ENCODE measurements at places on chromosomes 11 and 22.

GRCh38 chr22:45429424-45429823, 15.9 kb downstream of the RIBC2 start:
- no peak for ATAC-seq

GRCh38 chr11:9535189-9535781, 38.2 kb upstream of the WEE1 start:
- peak; percentile 87 for ATAC-seq

DNA sequence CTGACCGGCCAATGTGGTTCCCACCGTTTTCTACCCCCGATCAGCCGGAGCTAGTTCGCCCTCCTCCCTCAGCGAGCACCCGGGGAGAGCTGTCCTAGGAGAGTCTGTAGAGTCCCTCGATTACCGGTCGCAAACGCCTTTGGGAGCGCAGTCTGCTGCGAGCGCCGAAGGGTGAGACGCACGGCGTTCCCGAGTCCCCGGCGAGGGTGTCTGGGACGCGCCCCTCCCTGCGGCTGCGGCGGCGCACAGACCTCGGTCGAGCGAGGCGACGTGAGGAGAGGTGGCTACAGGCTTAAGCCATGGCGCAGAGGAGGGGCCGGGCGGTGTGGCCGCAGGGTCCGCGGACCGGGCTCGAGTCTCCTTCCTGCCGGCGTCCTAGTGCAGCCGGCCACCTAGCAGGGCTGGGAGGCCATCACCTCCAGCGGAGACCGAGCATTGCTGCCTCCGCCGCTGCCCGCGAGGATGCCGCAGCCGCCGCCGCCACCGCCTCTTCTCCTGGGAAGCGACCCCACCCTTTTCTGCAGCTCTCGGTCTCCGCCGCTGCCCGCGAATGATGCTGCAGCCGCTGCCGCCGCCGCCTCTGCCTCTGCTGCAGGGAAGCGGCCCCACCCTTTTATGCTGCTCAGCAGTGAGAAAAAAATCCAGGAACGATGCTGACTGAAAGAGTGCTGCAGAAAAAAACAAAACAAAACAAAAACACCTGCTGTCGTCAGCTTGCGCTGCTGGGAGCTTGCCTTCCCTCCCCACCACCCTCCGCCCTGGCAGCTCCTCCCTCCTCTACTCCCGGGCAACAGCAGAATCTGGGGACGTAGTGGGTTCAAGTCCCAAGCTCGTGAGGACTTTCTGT, at the start of gene MAP6:
MAP6 (minus strand) TSS at position 588 of the 847 bp plus-strand sequence. CDS start 669 bp downstream, outside the sequence.
- peak; percentile 40 for ATAC-seq

DNA sequence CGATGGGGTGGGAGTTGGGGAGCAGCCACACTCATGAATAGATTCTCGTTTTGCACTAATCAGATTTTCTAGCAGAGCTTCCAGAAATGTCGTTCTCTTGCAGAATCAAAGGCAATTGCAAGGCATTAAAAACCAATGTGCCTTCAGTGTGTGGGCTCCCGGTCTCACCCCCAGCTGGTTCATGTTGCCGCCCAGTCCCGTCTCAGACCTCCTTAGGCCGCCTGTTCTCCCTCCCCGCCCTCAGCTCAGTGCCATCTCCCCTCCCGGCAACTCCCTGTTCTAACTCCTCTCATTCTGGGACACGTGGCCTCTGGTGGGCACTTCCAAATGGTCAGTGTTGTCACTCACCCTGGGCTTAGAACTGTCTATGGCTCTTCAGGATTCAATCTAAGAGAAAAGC, 42.5 kb upstream of the SMIM38 start:
- no peak for ATAC-seq

GRCh38 chr22:29154364-29155048, 51.2 kb upstream of the EMID1 start:
- ATAC-seq: peak; percentile 70

GRCh38 chr11:9711454-9712307, 47.8 kb downstream of the SWAP70 start:
- ATAC-seq: no peak

GRCh38 chr11:126480410-126481302, 125.2 kb downstream of the ST3GAL4 start:
- ATAC-seq: peak; percentile 86

- no peak for ATAC-seq
Observed at GRCh38 chr22:32699686-32700085, 101.8 kb upstream of the TIMP3 start.

GRCh38 chr22:38729946-38730345, 24.2 kb downstream of the GTPBP1 start:
- ATAC-seq: no peak

- no peak for ATAC-seq
Observed at GRCh38 chr11:57974132-57974531, 49.5 kb upstream of the OR9Q1 start.

GRCh38 chr11:127458561-127458960, 458.0 kb upstream of the KIRREL3 start:
- ATAC-seq: no peak

DNA sequence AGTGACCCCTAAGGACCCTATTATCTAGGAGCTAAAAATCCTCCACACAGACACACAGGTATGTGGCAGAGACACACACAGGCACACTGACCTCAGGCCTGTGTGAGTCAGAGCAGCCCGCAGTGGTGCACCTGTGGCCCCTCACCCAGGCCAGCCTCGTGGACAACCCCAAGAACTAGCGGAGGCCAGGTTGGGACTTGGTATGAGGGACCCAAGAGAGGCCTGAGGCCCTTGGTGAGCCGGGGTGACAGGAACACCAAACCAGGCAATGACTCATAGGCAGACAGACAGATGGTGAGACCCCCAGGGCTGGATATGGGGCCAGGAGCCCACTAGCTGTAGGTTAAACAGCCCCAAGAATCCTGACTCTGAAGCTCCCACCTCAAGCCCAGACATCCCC, 6.0 kb downstream of the CASTOR1 start:
- ATAC-seq: no peak

- ATAC-seq: no peak
Observed at GRCh38 chr11:12784445-12784844, 110.2 kb downstream of the TEAD1 start.

DNA sequence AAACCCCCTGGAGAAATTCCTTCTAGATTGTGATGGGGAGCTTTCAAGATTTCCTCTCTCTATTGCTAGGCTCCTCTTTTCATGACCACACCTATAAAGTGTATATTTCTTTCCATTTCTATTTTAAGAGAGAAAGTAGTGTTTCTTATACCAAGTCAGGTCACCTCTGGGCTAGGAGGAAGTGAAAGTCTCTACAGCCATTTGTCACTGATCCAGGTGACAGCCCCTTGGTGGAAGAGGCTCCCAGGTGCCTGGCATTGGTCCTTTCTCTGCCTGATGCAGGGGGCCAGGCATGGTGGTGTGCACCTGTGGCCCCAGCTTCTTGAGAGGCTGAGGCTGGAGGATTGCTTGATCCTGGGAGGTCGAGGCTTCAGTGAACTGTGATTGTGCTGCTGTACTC, 64.7 kb downstream of the DHCR7 start:
- ATAC-seq: no peak

GRCh38 chr11:126153972-126154371, 57.5 kb downstream of the RPUSD4 start:
- ATAC-seq: no peak

- ATAC-seq: no peak
Observed at GRCh38 chr11:5626196-5626595, 1.4 kb downstream of the TRIM34 start.

DNA sequence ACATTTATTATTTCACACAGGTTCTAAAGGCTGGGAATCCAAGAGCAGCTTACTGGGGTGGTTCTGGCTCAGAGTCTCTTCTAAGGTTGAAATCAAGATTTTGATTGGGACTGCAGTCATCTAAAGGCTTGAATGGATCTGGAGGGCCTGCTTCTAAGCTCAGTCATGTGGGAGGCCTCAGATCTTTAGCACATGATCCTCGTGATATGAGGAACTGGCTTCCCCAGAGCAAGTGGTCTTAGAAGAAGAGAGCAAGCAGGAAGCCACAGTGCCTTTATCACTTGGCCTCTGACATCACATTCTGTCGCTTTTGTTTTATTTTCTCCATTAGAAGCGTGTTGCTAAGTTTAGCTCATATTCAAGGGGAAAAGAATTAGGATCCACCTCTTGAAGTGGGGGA, 88.9 kb downstream of the ARFGAP2 start:
- ATAC-seq: no peak

All from activated T-helper 17 cell treated with anti-CD3 and anti-CD28 coated beads, Interleukin-2, amount 50 U/mL, for 72 hours (primary cell).